GM23248 (cell line): ENCODE measurements at places on chromosomes 11 and 22.

- DNase-seq = peak; percentile 92
Measured at GRCh38 chr22:39522567-39523300, 2.4 kb downstream of the ATF4 start.

- DNase-seq = no peak
Measured at GRCh38 chr22:44701187-44701790, 715 bp upstream of the PRR5 start.

- DNase-seq = no peak
Measured at GRCh38 chr11:92284558-92284957, 59.9 kb downstream of the FAT3 start.

GRCh38 chr22:42836026-42836425 lies 21.0 kb downstream of the ARFGAP3 start:
- DNase-seq = no peak

DNA sequence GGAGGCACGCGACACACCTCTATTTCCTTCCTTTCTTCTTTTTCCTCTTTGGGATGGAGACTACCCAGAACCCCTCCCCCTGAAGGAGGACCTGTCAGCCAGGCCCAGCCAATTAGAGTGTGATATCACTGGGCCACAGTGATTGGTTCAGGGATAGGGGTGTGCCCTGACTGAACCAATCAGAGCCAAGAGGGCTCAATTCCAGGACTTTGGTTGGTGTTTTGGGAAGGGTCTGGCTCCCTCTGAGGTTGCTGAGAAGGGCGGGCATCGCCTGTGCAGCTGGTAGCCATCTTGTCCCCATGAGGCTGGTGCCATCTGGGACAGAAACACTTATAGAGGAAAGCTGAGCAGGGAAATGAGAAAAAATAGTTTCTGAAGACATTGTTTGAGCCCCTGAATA lies 71.4 kb downstream of the CHST1 start:
- DNase-seq = no peak

DNA sequence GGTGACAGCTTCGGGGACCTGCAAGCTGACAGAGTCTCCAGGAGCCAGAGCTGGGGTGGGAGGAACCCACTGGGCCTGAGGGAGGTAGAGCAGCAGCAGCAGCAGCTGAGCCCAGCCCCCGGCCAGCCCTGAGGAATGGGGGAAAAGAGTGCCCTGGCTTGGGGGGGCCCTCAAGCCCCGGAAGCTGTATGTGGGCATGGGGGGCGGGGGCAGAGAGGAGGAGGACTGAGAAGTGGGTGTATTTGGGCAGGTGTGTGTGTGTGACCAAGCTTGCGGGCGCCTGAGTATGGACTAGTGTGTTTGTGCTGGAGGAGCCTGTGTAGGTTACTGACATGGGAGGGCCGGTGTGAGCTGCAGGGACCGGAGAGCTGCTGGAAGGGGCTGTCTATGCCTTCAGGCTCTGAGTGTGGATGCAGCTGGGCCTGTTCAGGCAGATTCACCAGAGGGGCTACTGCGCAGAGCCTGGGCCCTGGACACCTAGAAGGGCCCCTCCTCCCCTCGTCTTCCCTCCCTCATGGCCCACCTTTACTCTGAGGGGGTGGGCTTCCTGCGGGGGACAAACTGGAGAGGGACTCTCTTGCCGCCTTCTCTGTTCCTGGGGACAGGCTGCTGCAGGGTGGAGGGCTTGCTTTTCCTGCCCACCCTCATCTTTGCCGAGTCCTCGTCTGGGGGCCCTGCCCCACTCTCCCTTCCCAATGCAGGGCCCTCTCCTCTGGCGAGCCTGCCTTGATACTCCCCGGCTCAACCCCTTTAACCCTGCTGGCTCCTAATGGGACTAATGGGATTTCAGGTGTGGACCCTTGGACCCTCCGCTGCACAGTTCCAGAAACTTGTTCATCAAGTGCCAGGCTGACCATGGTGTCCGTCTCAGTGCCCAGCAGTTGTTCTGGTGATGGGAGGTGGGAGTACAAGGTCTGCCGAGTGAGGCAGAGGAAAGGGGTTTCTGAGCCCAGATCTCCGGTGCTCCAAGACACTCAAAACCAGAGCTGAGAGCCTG lies 28.2 kb downstream of the ST3GAL4 start:
- DNase-seq = no peak

DNA sequence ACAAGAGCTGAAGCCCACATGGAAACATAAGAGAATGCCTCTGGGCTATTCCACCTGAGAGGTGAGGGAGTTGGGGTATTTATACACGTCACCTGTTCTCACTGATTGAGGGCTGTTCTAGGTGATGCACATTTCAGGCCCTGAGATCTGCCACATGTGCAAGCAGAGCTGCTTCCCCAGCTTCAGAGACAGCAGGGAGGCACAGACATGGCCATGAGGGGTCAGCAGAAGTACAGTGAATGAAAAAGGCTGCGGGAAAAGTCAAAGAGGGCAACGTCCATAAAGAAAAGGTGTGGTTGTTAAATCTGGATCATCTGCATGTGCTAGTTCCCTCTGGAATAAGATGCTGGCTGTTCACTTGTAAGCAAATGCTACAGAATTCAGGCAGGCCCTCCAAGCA lies 75.4 kb downstream of the GAB4 start:
- peak; percentile 25 for DNase-seq

GRCh38 chr11:57288771-57289579 lies 35.8 kb downstream of the TNKS1BP1 start:
- peak; percentile 97 for DNase-seq

GRCh38 chr22:42596336-42596735 lies 18.3 kb downstream of the POLDIP3 start:
- no peak for DNase-seq

DNA sequence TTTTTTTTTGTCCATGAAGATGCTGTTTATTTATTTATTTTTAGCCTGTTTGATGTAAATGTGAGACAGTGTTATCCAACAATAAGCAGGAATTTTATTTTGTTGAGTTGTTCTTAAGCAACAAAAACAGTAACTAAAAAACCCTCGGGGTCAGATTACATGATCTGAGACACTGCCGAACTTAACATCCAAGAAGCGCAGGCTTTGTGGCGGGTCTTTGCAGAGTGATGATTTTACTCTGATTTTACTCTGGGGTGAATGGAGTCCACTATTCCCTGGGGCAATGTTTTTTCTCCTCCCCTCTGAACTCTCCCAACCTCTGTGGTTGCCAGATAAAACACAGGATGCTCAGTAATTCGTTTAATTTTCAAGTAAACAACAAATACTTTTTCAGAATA lies 450.1 kb upstream of the B3GAT1 start:
- DNase-seq = no peak

DNA sequence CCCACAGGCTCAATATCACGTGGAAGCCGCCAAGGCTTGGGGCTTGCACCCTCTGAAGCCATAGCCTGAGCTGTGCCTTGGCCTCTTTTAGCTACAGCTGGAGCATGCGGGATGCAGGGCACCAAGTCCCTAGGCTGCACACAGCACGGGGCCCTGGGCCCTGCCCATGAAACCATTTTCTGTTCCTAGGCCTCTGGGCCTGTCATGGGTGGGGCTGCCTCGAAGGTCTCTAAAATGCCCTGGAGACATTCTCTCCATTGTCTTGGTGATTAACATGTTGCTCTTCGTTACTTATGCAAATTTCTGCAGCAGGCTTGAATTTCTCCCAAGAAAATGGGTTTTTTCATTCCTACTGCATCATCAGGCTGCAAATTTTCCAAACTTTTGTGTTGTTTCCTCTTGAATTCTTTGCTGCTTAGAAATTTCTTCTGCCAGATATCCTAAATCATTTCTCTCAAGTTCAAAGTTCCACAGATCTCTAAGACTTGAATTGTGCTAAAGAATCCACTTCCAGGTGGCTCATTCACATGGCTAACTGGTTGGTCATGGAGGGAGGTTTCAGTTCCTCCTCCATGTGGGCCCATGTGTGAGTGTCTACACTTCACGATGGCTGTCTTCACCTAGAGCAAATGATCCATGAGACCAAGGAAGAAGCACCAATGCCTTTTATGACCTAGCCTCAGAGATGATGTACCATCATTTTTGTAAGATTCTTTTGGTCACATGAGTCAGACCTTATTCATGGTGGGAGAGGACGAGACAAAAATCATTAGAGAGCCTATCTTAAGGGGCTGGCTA lies 7.4 kb upstream of the CREBZF start:
- no peak for DNase-seq

DNA sequence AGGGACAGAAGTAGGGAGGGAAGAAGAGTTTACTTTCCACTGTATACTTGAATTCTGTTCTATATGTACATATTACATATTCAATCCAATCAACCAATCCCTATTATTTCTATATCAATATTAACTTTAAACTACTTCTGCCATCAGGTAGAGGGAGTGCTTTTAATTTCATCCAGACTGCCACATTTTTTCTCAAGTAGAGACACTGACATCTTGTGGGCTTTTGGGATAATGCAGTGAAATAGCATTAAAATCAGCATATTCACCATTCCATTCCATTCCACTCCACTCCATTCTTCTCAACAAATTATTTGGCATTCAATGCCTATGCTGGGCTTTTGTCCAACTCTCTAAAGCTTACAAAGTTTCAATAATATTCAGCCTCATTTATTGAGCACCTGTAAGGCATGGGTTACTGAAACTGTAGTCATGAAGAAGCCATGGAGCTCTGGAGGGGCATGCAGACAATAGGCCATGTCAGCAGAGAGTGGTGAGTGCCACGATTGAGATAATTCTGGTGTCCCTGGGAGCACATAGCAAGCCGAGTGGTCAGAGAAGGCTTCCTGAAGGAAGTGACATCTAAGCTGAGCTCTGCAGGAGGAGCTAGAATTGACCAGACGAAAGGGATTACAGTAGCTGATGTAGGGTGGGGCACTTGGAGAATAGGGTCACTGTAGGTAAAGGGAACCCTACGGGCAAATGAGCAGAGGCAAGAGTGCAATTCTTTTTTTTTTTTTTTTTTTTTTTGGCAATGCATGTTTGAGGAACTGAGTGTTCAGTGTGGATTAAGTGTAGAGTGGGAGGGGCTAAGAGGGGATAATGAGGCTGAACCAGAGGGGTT lies 12.8 kb upstream of the CLPB start:
- peak; percentile 77 for DNase-seq

DNA sequence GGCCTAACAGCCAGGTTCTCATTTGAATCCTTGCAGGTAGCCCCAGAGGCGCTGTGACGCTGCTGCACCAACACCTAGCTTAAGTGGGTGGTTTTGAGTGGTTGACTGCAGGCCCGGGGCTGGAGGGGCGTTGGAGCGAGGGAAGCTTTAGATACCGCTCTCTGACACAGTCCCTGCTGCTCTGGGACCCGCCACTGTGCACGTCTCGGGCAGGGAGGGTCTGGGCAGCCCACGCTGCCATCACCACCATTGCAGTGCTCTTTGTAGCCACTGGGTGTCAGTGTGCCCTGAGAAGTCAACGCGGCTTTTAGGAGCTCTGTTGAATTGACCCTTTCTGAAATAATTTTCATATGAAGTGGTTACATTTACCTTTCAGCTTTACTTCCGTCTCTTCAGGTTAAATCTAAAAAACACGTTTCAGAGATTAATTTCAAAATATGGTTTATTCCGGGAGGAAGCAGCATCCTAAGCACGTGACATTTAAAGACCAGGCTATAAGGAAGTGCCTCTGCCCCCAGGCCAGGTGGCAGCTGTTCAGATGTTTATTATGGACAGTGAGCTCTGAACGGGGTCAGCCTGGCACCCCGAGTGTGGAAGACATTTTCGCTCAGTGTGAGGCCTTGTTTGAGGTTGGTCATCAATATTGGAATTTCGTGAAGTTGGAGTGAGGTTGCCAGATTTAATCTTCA lies 30.9 kb upstream of the PARVB start:
- peak; percentile 78 for DNase-seq

GRCh38 chr11:35031867-35032266 lies 107.1 kb upstream of the CD44 start:
- DNase-seq = peak; percentile 79

GRCh38 chr11:44623731-44624491 lies 58.4 kb downstream of the CD82 start:
- DNase-seq = no peak

DNA sequence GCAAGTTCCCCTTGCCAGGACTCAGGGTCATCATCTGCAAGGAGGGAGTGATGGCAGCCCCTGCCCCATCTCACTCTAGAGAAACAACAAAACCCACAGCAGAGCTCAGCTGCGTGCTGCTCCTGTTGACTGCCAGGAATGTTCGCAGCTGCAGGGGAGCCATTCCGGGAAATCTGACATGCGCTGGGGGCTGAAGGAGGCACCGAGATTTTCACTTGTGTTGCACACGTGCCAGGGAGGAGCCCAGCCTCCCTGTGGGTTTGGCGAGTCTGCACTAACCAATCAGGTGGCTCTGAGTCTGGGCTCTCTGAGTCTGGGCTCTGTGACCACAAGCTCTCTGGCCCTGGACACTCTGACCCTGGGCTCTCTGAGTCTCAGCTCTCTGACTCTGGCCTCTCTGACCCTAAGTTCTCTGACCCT lies 10.5 kb downstream of the FGF3 start:
- no peak for DNase-seq
